ENCODE measurements at places on chromosomes 11 and 22. TPM values are rescaled to one million over a fixed set of nuclear protein-coding genes. Genes with fewer than 3 reads are reported as not detected.

Gene PANX3
- total RNA-seq = not detected

Gene UBE2L3
- 32.4 TPM for total RNA-seq

Gene UBE4A
- total RNA-seq = 43.4 TPM

Gene BCO2
- total RNA-seq = 6.7 TPM

Gene CAVIN3
- 25.0 TPM for total RNA-seq

Gene NKAPD1
- 19.5 TPM for total RNA-seq

Gene XKR3
- not detected for total RNA-seq

Gene VSIG2
- total RNA-seq = 4.1 TPM

Gene SLCO2B1
- 15.9 TPM for total RNA-seq

Gene PHRF1
- total RNA-seq = 29.7 TPM

Gene MMP8
- total RNA-seq = 2.8 TPM

Gene TRMU
- 63.2 TPM for total RNA-seq

Gene SLC15A3
- total RNA-seq = 21.6 TPM

Gene SCGB1D2
- not detected for total RNA-seq

Gene CABP4
- 0.58 TPM for total RNA-seq

Gene ZNF280B
- total RNA-seq = 2.0 TPM

Gene FXYD6
- 54.7 TPM for total RNA-seq

Gene C11orf65
- total RNA-seq = 0.64 TPM

Gene OSM
- 3.0 TPM for total RNA-seq

Gene APOBEC3B
- 2.6 TPM for total RNA-seq

Gene SGSM1
- 3.4 TPM for total RNA-seq
